ENCODE measurements at places on chromosomes 5 and 9.

- peak; percentile 92 for DNase-seq
These were observed 54.5 kb downstream of the STK10 start for GRCh38 chr5:172133359-172134029.

DNA sequence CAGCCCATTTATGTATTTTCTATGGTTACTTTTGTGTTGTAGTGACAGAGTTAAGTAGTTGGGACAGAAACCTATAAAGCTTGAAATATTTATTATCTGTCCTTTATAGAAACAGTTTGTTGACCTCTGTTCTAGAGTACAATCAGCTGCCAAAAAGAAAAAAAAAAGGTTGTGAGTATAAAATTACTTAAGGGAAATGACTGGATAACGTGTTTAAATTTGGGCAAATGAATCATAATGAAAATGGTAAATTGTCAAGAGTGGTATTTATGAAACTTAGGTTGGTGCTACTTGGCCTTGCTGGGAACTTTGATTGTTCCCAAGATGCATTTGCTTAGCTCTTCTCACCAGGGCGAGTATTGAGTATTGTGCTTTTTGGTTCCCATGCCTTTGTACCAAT, 70.2 kb upstream of the IL6ST start:
- peak; percentile 68 for DNase-seq

- no peak for DNase-seq
These were observed 51.3 kb upstream of the SLC30A5 start for GRCh38 chr5:69042500-69042899.

- no peak for DNase-seq
These were observed 129.1 kb downstream of the KCNIP1 start for GRCh38 chr5:170632985-170633234.

DNA sequence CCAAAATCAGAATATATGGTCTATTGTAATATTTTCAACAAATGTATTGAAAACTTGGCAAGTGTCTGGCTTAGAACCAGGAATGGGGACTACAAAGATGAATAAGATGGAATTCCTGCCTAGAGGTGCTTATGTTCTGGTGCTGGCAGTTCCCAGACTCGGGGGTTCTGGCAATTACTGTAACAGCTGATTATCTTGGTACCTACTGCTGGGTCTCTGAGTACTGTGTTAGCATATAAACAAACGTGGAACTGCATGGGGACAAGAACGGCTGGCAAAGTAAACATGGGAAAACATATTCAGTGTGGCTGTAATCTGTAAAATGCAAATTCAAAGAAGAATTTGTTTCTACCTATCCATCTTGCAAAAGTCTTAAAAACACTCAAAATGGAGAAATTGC, 89.9 kb downstream of the SLC24A2 start:
- DNase-seq, result no peak

- no peak for DNase-seq
These were observed 426.5 kb downstream of the IRX1 start for GRCh38 chr5:4022056-4022670.

- peak; percentile 85 for DNase-seq
These were observed 39.4 kb upstream of the MAP1B start for GRCh38 chr5:72067682-72068470.

- DNase-seq, result no peak
These were observed 78.6 kb downstream of the AOPEP start for GRCh38 chr9:94805051-94805489.

DNA sequence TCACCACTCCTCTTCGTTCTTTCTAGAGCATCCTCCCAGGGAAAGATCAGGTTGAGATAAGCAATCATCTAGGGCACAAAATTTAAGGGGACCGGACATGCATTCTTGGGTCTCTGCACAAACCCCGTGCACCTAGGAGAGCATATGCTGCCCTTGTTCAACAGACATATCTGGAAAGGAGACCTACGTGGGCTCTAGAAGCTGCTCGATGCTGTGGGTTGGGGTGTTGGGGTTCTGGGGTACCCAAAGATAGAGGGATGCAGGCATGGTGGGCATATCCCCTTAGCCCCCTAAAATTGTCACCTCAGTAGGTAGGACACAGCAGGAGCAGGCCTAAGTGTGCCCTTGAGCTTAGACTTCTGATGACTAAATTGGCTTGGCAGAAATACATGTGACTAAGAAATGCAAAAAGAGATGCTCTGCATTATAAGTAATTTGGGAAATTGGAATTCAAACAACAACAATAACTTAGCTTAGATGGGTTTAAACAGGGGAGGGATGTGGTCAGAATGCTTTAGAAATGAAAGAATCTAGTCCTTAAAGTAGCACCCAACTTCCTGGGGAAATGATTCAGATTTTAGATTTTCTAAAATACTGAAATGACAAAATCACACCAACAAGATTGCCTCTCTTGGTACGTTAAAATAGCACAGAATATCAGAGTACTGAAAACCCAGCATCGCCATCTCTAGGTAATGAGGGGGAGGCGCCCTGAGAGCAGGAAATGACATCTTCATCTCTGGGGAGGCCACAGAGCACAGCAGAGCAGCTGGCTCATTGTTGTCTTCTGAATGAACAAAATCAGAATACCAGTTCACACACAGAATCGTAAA, 172.3 kb downstream of the GNA14 start:
- DNase-seq, result peak; percentile 28

DNA sequence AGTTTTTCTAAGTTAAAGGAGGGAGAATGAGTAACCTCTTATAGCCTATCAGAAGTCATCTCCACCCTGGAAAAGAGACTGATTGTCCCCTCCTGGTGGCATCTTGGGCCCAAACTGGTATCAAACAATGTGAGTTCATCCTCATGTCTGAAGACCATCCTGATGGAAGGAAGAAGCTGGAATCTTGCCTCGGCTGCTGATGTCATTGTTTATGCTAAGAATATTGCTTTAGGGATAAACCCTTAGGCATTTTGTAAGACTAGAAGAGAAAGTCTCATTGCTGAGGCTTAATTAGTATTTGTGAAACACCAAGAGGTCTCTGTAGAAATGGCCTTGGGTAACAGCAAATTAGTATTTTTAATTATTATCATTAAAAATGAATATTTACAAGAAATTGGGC, 65.7 kb upstream of the KCNN2 start:
- DNase-seq, result peak; percentile 88

GRCh38 chr5:148904440-148904839, 78.0 kb downstream of the ADRB2 start:
- DNase-seq, result no peak

DNA sequence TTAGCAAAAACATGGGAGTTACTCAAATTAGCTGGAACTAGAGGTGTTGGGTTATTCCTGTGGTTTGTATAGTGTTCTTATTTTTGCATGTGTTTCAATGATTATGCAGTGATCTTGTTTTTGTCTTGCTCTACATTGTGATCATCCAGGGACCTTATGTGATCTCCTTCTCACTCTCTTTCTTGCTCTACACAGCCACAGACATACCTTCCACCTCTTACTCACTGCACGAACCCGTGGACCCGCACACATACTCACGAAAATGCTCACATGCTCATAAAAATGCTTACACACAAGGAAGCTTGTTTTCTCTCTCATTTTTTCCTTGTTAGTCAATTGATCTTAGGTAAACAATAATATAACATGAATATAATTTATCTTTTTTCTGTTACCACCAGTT, 187.1 kb downstream of the KDM4C start:
- DNase-seq, result peak; percentile 53

- no peak for DNase-seq
These were observed 92.6 kb upstream of the IRX4 start for GRCh38 chr5:1975406-1975715.

DNA sequence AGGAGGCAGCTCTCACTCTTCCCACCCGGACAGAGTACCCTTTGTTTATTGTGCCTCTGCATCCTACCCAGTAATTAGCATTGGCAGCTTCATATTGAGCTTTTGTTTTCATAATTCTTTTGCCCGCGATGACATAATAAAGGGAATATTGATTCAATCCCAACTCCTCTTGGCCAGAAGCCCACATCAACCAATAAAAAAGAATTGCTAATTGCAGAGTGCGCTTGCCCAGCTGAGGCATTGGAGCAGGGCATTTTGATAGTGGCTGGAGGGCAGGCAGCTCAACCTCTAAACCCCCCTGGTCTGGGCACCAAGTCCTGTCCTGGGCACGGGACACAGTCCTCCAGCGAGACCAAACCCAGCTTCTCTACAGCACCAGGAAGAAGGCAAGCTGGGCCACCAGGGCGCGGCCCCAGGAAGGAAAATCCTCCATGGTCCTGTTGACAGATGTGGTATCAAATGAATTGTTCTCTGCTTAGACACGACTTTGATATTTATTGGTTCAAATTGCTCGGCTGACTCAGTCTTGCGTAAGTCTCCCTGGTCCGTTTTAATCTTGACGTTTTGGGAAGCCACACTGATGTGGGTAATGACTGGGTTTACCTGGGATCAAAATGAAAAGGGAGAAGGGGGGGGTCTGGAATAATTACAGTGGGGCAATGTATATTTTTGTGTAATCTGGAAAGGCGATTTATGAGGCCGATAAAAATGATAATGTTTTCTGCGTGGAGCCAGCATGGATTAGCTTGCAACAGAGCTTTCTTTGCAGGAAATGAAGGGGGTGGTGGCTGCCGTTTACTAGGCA, 220.7 kb upstream of the MSX2 start:
- peak; percentile 84 for DNase-seq

GRCh38 chr5:55027595-55027994, 3.5 kb downstream of the GZMK start:
- no peak for DNase-seq

DNA sequence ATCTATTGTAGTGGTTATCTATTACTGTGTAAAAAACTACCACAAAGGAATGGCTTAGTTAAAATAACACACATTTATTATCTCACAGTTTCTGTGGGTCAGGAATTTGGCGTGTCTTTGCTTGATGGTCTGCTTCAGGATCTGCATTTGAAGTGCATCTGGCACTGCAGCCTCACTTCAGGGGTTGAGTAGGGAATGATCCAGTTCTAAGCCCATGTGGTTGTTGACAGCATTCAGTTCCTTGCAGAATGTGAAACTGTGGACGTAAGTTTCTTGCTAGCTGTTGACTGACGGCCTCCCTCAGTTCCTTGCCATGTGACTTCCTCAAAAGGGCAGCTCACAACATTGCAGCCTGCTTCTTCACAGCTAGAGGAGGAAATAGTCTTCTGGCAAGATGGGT, 2.1 kb upstream of the OGN start:
- DNase-seq, result no peak

GRCh38 chr5:119398727-119399466, 43.1 kb downstream of the TNFAIP8 start:
- no peak for DNase-seq

DNA sequence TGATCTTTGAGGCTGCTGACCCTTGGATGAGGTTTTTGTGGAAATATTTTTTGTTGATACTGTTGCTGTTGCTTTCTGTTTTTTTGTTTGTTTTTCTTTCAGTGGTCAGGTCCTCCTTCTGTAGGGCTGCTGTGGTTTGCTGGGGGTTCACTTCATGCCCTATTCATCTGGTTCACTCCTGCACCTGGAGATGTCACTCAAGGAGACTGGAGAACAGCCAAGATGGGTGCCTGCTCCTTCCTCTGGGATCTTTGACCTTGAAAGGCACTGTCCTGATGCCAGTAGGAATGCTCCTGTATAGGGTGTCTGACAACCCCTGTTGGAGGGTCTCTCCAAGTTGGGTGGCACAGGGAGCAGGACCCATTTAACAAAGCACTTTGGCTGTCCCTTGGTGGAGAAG, 67.0 kb upstream of the ACTBL2 start:
- no peak for DNase-seq

GRCh38 chr9:121700165-121700831, 48.9 kb downstream of the DAB2IP start:
- peak; percentile 48 for DNase-seq

DNA sequence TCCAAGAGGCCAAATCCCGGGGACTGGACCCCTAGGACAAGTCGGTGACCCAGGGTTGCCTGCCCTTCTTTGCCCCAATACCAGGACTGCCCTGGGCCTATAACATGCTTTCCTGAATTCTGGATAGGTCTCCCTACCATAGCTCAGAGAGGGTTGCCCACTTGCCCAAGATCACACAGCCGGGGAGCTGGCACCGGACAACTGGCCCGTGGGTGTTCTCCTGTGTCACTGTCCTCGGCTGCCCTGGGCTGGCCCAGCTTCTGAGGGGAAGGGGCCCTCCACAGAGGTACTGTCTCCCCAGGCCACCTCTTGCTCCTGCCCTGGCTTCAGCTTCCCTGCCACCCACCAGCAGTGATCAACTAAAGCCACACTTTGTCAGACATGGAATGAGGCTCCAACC, 28.8 kb upstream of the TTLL11 start:
- no peak for DNase-seq

GRCh38 chr9:27386571-27387091, 89.7 kb upstream of the EQTN start:
- DNase-seq, result no peak

GRCh38 chr9:38276771-38277439, 115.6 kb upstream of the ALDH1B1 start:
- no peak for DNase-seq

DNA sequence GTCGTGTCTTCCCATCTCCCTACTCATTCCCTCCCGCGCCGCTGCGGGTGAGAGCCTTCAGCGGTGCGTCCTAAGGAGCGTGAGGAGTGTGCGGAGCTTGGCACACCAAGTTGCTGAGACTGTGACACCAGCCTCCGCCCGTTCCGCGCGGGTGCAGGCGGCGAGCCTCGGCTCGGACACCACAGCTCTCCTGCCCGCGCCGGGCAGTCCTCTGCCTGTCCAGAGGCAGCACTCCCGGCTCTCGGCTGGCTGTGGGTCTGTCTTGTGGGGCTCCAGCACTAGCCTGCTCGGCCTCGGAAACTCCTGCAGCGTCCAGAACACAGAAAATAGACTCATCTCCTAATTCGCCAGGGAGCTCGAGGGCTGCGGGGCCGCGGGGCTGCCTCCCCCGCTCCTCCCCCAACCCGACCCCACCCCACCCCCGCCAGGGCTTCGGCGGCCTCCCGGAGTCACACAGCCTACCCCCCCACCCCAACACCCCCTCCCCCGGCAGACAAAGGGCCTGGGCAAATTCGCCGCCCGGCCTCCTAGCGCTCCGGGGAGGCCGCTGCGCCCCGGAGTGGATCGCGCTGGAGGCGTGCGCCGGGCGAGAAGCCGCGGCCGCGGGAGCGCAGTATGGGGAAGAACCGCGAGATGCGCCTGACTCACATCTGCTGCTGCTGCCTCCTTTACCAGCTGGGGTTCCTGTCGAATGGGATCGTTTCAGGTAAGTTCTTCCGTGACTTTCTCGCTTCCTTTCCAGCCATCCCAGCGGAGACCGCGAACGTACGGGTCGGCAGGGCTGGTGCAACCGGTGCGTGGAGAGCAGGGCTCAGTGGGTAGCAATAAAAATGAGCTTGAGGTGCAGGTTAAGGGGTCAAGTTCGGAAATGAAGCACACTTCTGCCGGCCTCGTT, at the start of gene ADAMTS19:
Gene ADAMTS19 (plus strand): TSS at position 522 of the 895 bp plus-strand sequence. CDS start 94 bp downstream, at position 616.
- DNase-seq, result peak; percentile 21

GRCh38 chr5:61319388-61320146, 12.5 kb upstream of the ZSWIM6 start:
- no peak for DNase-seq

DNA sequence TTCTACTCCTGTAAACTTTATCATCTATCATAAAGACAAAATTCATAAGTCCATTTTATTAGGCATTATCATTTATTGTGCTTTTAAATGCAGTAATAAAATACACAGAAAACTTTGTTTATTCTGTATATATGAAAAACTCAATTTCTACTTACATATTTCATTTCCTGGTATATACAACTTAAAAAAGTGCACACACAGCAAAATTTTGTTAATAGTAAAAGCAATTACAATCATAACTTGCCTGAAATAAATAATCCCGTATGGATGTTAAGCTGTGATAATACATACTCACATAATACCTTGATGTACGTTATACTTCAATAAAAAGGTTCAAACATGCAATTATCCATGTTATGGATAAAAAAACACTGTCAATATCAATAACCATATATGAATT, 19.2 kb downstream of the ELL2 start:
- DNase-seq, result no peak
